Activated gamma-delta T cell treated with Interleukin-2 at 50 U/mL for 16 hours (primary cell): ENCODE measurements at places on chromosomes 5 and 9.

DNA sequence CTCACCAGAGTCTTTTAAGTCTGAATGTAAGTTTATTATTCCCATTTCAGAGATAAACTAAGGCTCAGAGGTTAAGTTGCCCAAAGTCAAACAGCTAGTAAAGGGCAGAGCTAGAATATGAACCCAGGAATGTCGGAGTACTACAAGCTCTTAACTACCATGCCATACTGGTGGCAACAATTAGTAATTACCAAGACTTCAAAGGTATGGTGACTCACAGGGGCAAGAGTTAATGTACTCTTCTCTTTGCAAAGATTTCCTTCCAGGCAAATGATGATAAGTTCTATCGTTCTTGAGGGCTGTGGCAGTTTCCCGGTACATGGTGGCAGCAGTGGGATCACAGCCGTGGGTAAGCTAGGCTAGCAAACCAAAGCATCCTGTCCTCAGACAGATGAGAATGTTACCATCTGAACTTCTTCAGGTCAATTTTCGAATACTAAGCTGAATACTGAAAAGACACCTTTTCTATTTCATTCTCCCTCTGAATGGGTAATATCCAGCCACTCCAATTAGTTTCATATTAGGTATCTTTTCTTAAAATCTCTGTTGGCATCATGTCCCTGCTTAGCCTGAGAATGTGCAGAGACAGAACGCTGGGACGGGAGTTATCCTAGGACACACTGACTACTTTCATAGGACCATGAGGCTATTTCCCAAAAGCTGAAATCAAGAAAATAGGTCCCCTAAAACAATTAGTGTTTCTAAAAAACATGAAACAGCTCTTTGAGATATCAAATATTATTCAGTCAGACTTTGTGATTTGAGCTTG, 117.0 kb upstream of the NR5A1 start:
- DNase-seq, result no peak

DNA sequence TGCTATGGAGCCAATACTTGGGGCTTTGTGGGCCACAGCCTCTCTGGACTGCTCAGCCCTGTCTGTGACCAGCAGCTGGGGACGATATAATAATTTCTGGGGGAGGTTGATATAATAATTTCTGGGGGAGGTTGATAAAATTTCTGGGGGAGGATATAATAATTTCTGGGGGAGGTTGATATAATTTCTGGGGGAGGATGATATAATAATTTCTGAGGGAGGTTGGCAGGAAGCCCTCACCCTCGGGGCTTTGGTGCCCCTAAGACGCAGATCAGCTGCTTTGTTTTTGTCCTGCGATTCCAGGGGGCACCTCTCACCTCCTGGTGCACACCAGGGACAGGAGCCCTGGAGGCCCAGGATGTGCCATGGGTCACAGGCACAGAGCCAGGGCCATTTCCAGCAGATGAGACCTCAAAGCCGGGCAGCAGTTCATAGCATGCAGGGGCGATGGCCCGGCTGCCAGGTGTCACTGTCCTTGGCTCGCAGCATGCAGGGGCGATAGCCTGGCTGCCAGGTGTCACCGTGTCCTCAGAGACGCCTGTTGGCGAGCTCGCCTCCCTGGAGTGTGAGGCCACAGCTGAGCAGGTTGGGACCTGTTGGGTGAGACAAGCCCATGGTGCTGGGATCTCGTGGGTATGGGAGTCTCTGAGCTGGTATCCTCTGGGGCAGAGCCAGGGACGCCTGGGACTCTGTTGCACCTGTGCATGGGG, 3.8 kb upstream of the TOR4A start:
- DNase-seq, result no peak

DNA sequence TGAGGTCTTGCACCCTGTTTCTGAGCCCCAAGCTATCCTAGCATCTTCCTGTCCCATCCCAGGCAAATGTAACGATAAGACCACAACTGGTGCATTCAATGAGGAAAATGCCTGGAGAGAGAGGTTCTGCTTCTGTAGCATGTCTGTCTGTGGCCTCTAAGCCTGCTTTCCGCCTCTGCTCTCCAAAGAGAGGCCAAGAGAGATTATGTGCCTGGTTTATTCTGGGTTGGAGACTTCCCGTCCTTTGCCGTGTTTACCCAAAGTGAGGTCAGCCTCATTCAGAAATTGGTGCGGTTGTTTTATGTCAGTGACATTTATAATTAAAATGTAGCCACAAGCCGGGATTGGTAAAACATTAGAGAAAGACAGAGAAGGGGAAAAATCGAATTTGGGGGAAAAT, 77.8 kb downstream of the FGF1 start:
- DNase-seq, result no peak

DNA sequence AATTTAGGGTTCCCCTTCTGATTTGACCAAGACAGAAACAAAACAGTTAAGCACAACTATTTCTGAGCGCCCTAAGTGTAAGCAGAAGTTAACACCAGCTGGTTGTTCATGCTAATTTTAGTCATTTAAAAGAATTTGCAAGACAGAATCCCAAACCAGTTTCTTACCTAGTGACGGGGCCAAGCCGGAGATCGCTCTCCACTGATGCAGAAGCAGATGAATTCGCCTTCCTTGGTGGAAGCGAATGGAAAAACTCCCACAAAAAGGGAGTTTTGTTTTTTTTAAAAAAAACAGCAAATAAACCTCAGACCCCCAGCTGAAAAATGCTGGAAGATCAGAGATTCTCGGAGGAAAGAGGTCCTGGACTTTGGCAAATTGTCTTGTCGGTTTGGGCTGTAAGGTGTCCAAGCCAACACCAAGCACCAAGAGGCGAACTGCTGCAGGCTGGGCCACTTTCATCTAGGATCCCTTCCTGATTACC, 47.4 kb upstream of the GLDC start:
- DNase-seq, result no peak

DNA sequence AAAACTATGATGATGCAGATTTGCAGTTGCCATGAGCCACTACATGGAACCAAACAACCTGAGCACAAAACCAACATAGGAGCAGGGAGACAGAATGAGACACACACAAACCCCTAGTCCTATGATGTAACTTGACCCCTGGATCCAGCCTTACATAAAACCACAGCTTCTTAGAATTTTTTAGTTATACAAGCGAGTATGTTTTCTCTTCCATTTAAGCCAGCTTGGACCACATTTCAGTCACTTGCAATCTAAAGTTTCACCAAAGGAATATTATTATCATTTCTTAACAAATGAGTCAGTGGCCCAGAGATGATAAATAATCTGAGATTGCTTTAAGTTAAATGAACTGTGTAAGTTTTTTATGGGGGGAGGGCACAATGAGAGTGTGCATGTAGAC, 6.8 kb downstream of the SPOCK1 start:
- no peak for DNase-seq

GRCh38 chr9:8401961-8402705, 602.6 kb upstream of the DMAC1 start:
- DNase-seq, result no peak

DNA sequence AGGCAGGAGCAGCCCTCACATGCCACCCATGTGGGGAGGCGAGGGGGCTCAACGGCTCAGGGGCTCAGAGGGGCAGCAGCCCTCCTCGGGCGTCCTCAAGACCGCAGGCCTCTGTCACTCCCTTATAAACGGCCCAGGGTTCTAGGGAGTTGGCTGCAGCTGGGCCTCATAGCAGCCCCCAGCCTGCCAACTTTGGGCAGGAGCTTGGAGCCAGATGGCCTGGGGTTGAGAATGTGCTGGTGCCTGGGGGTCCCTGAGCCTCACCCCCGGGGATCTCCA, 51.0 kb upstream of the RNU6ATAC start:
- DNase-seq, result no peak

DNA sequence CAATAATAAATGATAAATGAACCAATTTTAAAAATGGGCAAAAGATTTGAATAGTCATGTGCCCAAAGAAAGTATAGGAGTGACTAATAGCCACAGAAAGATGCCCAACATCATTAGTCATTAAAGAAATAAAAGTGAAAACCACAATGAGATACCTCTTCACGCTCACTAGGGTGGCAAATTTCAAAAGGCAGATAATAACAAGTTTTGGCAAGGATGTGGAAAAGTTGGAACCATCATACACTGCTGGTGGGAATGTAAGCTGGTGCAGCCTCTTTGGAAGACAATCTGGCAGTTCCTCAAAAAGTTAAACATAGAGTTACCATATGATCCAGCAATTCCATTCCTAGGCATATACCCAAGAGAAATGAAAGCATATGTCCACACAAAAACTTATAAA, 1819.8 kb downstream of the MAT2B start:
- DNase-seq, result no peak

DNA sequence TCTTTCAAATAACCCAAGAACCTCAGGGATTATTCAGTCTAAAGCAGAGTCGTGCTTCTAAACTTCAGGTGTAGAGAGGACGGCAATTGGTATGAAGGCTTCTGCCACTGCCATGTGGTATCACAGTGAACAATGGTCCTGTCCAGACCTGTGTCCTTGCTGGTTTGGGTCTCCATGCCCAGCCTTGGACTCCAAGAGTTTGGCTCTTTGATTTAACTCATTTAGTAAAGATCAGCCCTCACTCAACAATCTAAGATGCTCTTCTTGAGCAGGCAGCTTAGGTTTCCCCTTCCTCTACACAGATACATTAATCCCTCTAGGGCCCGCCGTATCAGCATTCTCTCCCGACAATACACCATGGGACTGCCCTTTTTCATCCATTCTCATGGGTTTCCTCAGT, 518.0 kb downstream of the RAB3C start:
- DNase-seq, result no peak

- DNase-seq, result no peak
Observed at GRCh38 chr5:23717486-23717885, 210.1 kb downstream of the PRDM9 start.

DNA sequence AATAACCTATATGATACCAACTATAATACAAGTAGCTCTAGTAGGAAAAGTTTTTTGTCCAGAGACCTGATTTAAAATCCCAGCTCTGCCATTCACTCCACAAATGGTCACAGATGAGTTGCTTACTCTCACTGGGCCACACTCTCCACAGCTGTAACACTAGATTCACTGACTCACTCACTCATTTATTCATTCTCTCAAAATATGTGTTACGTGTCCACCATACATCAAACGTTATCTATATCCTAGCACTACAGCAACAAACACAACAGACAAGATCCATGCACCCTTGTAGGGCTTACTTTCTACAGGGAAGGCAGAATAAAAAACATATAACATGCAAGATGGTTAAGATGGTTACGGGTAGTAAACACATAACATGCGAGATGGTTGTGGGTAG, 146.3 kb downstream of the CDK5RAP2 start:
- DNase-seq, result no peak

GRCh38 chr9:109769250-109769649, 10.7 kb upstream of the PALM2AKAP2 start:
- no peak for DNase-seq

- no peak for DNase-seq
Observed at GRCh38 chr5:160957312-160957861, 105.4 kb upstream of the ATP10B start.

DNA sequence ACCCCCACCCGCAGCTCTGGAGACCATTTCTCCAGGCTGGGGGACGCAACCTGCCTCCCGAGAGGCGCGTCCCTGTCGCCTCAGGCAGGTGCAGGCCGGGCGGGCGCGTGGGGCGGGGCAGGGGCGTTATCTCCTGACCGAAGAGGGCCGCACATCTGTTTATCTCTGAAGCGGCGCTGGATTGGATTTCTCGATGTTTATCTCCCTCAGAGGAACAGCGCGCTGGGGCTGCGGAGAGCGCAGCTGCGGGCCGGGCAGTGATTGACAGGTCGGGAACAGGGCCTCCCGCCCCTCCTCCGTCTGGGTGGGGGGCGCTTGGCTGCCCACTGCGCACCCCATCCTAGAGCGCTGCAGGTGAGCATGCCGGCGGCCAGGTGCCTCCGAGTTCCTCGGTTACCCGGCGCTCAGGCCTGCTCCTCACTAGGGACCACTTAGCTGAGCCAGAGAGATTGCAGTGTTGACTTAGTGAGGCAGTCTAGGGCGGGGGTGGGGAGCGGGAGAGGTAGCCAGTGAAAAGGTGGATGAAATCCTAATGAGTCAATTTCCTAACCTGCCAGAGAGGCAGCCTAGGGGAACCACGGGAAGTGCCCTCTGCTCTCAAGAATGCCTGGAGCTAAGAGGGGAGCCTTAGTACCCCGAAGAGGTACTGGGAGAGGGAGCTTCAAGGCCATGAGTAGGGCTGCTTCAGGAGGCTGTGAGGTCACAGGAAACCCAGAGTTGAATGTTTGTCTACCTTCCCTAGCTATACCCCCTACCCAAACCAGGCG, 39.6 kb upstream of the TIFAB start:
- DNase-seq, result no peak

GRCh38 chr5:2138896-2139295, 256.2 kb upstream of the IRX4 start:
- no peak for DNase-seq

GRCh38 chr9:28824432-28824963, 1251.2 kb upstream of the C9orf72 start:
- DNase-seq, result no peak

DNA sequence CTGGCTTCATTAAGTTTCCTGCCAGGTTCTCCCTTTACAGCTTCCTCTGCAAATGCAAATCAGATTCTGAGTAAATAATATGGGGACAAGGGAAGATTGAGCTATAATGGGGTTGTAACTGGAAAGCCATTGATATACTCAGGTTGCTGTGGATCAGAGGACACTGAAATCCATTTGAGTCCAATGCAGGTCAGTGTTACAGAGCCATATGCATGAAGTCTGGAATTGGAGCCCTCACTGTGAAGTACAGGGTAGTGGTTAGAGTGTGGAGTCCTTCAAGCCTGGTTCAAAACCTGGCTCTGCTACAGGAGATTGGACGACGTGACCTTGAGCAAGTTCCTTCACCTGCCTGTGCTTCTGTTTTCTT, 48.7 kb downstream of the TIMD4 start:
- no peak for DNase-seq

DNA sequence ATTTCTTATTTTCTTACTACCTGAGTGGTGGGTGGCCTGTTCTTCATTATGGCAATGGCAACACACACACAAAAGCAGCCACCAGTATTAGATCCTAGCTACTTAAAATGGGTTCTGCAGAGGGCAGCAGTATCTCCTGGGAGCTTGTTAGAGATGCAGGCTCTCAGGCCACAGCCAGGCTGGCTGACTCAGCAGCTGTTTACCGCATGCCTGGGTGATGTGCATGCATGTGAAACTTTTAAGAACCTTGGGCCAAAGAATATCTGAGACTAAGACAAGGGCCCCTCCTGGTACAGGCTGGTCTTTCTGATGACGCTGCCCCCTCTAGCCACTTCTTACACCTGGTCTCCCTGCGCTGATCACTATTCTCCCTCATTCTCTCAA, 399.0 kb downstream of the MED10 start:
- DNase-seq, result no peak
